NCI-H146 (cell line): ENCODE measurements at places on chromosomes 1 and 21.

DNA sequence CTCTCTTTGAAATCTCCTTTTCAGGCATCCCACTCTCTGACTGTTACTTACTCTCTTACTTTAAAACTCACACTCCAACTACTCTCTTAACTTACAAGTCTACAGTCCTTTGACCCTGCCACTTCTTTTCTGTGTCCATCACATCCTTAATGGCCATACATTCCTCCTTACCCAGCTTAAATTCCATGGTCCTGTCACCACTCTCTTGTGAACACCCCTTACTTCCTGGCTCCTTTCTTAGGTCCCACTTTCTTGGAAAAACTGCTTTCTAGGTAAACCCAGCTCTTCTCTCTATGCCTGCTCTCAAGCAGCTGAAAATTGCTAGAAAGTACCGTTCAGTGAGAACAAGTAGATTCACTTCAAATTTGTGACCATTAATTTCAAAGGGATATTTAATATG lies 109.1 kb downstream of the OLFML2B start:
- no peak for DNase-seq

- DNase-seq, result no peak
These were observed 300.6 kb upstream of the PLXNA2 start for GRCh38 chr1:208544794-208545193.

- no peak for DNase-seq
These were observed 307.7 kb downstream of the USP25 start for GRCh38 chr21:16037421-16037955.

DNA sequence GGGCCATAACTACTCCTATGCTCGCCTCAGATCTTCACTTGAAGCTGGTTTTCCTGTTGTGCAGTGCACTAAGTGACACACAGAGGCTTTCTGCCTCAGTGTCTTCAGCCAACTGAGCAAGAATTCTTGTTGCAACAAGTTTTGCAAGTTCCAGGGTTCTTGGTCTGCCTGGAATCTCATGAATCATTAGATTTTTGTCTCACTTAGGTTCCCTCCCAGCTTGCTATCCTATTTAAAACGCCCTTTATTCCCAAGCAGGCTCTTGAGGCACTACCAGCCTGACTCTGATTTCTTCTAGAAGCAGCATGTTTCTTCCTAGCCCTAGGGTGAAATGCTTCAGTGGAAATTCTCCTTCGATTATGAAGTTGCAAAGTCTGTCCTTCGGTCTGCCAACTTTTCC lies 158.8 kb downstream of the C1orf21 start:
- no peak for DNase-seq

GRCh38 chr1:199585392-199585791 lies 442.1 kb upstream of the NR5A2 start:
- DNase-seq, result no peak

DNA sequence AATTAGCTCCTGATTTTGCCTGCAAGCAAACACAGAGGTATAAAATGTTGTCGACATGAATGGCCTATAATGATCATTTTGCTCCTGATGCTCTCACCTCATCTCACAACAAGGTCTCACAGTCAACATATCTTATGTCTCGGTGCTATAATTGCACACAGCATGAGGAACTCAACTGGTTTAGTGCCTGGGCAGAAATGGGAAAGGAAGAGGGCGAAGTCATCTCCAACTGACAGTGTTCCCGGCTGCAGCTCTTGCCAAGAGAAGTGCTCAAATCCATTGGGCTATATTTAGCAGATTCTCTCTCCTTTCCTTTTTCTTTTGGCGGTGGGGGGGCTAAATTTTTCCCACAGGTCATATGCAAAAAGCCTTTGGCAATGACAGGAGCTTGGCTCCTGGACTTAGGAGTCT lies 53.0 kb downstream of the SLC45A1 start:
- no peak for DNase-seq

GRCh38 chr1:98739762-98740161 lies 78.2 kb downstream of the SNX7 start:
- DNase-seq, result no peak

- DNase-seq, result no peak
These were observed 19.2 kb downstream of the MAB21L3 start for GRCh38 chr1:116130356-116130755.

DNA sequence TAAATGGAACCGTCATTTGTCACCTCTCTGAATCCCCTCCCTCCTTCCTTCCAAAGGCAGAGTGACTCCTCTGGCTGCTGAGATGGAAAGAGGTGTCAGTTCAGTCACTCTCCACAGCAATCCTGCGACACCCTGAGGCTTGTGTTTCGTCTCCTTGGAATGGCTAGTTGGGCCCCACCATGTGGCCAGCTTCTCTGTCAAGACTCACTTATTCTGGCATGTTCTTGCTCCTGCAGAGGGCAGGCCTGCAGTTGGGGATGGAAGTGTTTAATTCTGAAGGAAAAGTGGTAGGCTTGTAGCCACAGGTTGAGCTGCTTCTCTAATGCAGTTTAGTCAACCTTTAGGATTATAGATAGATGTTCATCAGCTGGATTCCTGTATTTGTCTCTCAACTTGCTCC lies 149.6 kb downstream of the LMO4 start:
- no peak for DNase-seq

DNA sequence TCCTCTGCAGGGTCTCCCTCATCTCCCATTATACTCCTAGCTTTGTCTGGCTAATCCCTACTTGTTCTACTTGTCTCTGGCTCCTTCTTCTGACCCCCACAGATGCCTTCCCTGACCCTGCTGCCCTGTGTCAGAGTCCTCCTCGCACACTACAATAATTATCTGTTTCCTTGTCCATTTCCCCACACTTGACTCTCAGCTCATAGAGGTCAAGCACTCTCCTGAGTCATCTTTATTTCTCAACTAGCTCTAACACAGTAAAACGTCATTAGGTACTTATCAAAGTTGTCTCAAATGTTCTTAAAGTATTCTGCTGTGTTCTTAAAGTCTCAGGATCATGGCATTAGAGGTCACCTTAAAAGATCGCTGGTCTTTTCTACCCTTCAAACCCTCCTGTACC lies 47.1 kb downstream of the C8A start:
- DNase-seq, result no peak
